ENCODE measurements at places on chromosomes 3 and 15.

DNA sequence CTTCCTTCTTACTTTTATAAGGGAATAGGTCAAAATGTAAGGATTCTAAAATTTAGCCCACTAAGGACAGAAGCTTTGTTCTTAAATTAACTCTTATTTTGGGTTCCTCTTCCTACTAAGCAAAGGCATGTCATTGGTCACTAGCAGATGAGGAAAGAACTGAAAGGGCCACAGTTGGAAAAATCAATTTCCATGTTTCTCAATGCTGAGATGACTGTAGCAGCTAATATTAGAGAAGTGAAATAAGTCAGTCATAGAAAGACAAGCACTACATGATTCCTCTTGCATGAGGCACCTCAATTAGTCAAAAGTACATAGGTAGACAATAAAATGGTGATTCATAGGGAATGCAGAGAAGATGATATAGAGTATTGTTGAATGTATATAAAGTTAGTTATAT, 353.7 kb downstream of the RSL24D1 start:
- DNase-seq: no peak

DNA sequence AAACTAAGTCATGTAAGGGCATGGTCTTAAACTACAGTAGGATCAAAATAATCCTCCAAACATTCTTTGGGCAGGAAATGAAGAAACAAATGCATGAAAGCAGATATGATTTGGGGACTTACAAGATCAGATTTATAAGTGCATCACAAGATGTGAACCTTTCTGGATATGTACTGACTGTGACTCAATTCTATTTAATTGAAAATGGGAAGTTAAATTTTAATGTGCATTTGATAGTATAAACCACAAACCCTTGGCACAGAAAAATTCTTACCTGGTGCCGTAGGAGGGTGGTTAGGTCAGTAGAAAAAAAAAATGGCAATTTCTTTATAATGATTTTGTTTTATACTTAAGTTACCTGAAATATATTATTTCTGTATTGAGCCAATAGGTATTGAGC, 262.5 kb upstream of the TGFBR2 start:
- DNase-seq: no peak

GRCh38 chr3:126309861-126310655, 47.1 kb downstream of the KLF15 start:
- DNase-seq: no peak

DNA sequence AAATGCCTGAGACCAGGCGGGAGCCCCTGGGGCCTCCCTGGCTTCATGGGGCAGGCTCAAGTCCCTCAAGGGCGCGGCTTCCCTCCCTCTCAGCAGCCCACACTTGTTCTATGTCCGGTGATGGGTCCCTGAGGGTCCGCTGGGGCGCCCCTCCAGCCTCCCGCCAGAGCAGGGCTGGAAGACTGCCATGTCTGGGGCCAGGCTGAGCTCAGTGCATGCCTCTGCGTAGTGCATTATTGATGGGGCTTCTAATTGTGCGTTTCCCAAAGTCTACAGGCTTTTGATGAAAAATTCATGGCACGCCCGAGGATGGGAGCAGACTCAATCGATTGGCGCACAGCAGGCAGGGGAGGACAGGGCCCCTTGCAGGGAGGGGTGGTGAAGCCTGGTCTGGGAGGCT, 51.3 kb downstream of the CYP11A1 start:
- DNase-seq: peak; percentile 31

DNA sequence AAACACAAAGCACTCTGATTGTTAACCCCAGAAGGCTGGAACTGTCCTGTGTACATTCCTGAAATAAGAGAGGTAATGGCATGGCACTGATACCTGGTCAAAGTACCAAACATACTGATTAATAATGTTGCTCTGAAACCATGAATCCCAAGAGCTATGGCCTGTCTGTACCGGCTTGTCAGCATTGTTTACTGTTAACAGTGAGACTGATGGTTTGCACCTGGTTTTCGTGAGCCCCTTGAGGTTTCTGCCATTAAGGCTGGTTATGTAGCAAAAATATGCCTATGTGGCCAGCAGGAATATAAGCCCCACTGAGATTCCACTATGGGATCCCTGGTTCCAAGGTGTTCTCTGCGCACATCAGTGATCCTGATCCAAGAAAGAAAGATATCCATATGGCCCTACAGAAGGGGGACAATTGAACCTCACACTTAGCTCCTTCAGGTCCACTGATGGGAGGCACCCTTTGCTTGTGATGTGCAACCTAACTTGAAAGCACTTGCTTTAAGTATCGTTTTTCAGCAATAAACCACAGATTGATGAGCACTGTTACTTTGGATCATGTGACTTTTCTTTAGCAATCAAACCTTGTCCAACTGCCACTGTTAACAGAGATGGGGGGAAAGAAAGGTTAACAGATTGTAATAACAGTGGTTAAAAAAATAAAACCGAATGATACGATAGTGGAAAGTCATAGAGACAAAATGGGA, 65.2 kb downstream of the TBL1XR1 start:
- DNase-seq: no peak

DNA sequence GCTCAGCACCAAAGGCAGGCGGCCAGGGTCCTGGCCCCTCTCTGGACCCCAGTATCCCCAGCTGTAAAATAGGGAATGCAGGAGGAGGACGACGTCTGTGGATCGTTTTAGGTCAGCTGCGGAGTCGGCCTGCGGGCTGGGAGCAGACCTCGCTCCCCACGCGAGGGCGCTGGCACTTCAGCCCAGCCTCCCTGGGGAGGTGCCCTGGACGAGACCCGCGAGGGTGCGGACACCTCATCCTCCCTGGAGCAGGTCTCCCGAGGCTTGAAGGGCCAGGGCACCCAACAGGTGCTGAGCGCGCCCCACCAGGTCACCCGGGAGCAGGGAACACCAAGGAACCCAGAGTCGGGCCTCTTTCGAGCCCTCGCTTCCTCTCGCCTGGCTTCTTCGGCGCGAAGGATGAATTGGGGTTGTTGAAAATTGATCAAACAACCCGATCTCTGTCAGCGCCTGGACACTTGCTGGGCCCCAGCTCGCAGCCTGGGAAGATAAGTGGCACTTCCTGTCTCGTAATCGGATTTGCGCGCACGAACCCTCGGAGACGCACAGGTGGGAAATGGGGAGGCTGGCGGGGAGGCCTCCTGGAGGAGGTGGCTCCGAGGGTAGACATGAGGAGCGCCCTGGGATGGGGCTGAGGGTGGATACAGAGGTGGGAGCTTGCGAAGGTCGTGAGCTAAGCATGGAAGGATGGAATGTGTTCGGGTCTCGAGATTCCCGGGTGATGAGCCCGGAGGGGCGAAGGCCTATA, 588 bp upstream of the VIPR1 start:
- no peak for DNase-seq

DNA sequence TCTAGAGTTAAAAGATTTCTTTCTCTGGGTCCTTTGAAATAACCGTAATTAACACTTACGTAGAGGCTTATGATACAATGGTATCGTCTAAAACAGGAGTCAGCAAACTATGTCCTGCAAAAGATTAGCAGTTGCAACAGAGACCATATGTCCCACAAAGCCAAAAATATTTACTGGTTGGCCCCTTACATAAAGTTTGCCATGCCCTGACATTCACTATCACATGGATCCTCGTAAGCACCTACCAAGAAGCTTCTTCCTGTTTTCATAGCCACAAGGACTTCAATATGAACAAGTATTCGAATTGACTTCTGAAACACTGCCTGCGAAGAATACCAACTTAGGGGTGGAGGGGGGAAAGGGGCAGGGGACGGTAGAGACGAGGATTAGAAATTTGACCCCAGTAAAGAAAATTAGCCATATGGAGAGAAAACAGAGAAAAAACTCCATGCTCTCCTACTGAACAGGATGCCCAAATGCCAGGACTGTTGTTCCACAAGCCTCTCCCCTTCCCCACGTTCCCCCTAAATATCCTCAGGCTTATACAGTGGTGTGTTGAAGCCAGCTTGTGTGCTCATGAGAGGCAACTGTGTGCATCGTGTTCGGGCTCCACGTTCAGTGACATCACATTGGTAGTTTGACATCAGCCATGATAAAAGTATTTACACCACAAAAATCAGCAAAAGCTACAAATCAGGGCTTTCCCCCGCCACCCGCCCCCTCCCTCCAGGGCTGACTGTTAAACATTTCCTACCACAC, 144.1 kb upstream of the HES1 start:
- no peak for DNase-seq

DNA sequence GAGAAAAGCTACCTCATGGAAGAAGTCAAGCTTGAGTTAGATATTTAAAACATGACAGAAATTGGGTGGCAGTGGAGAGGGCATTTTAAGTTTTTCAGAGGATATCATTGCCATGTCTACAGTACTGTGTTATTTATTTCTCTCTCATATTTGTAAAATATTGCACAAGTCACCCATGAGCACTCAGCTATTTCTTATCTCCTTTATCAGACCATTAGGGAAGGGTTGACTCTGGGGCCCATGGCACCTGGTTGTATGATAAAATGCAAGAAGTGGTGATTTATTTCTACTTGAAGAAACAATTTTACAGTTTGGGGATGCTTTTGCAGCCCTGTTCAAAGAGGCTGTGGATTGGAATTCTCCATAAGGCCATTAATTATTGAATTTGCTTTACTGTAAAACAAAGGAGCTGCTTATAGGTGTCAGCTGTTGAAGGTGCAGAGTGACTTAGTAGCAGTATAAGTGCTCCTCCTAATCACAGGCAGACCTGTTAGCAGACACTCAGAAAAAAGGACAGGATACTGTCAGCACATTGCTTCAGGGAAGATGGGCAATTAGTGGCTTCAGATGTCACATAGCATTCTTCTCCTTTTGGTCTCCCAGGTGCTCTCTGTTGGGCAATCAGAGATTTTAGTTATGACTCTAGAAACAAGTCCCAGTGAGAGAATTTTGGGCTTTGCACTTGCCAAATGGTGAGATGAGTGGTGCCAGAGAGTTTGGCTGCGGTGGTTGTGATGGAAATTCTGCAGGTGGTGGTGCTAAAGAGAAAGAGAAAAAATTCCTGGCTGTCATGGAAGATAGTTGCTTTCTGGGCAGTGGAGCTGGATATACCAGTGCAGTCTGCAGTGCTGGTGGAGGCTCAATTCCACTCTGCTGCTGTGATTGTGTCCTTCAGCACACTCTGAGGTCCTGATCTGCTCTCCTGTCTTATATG, 129.7 kb upstream of the ROPN1 start:
- DNase-seq: no peak

- no peak for DNase-seq
Measured at GRCh38 chr15:89278307-89278706, 34.5 kb downstream of the FANCI start.

DNA sequence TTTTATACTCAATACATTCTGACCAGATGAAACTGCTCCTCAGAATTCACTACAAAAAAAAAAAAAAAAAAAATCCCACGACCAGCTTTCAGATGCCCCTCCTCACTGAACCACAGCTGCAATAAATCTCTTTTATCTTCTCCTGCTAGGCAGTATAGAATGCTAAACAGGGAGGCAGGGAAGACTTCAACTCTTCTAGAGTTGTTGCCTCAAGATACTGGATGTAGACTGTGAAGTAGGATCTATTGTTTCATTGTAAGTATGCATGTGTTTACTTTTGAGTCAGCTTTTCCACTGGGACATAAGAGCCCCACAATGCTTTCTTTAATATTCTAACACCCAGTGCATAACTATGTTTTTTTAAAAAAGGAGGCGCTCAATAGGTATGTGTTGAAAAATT, 401.4 kb downstream of the TBL1XR1 start:
- DNase-seq: peak; percentile 4

DNA sequence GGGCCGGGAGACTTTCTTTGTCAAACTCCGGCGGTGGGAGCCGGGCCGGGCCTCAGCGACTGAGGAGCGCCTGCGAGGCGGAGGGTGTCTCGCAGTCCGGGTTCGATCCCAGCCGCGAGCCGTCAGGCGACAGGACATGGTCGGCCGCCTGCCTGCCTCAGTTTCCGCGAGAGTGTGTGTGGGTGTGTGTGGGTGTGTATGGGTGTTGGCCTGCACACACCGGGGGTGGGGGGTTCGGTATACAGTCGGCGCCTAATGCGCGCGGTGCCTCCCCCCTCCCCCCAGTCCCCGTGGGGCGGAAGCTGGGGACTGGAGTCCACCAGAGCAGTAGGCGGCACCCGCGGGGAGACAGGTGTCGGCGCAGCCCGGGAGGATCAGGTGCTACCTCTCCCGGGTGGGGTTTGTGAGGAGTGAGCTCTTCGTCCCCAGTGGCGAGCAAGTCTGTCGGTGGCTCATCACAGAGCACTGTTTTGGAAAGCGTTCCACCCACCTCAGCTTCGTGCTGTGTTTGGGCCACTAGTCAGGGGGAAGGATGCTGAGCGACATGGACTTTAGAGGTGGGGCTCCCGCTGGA, 246.3 kb downstream of the GOLGA6L6 start:
- no peak for DNase-seq

- no peak for DNase-seq
Measured at GRCh38 chr3:159238646-159239045, 436.8 kb downstream of the MFSD1 start.

GRCh38 chr15:34292621-34293020, 45.0 kb downstream of the SLC12A6 start:
- no peak for DNase-seq

DNA sequence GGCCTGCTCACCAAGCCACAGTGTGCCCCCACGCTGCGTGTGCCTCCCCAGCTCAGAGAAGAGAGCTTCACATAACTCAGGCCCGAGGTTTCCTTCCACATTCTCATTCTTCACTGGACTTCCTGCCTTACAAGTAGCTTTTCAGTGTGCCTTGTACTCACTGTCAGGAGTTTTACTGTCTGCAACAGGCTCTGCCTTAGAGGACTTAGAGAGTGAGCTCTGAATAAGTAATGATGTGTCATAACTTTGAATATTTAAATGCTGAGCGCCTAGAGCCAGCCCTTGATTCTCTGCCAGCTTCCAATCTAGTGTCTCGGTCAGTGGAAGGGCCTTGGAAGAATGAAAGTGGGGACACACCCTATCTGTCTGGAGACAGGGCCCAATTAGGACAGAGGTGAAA, 41.8 kb downstream of the ITGB5 start:
- peak; percentile 90 for DNase-seq

DNA sequence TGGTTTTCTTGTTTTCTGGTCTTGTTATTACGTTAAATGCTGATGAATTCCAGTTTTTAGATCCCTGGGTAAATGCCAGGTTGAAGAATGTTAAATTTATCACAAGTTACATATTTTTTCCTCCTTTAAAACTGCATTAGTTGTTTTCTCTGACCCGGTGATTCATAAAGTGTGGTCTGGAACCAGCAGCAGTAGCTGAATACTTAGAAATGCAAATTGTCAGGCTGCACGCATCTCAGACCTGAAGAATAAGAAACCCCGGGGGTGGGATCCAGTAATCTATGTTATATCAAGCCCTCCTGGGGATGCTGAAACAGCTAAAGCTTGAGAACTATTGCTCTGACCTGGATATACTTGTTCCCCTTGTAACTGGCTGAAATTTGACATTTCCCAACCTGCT, 69.1 kb downstream of the PEX5L start:
- peak; percentile 72 for DNase-seq

GRCh38 chr3:143037867-143038266, 36.5 kb downstream of the U2SURP start:
- no peak for DNase-seq

- DNase-seq: no peak
Measured at GRCh38 chr15:20345401-20345958, 196.1 kb downstream of the GOLGA6L6 start.

DNA sequence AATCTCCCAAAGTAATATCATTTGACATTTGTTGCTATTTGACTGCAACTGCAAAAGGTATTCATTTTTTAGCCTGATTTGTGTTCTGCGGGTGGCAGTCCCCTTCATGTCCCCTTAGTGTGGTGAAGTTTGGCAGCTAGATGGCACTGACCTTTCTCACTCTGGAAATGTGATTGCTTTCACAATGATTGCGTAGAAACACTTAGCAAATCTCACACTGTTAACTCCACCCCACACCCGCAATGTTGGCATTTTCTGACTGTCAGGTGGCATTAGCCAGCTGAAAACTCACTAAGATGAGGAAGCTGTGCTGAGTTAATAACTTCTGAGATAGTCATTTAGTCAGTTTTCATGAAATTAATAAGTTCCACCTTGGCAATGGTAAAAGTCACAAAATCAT, 76.9 kb downstream of the TRIM69 start:
- DNase-seq: no peak

Data from fibroblast of upper back skin (primary cell).